Esophagus squamous epithelium (tissue), 5 donors: ENCODE measurements at places on chromosomes 3 and 15. TPM values are rescaled to one million over a fixed set of nuclear protein-coding genes. Genes with fewer than 3 reads are reported as not detected.

DNA sequence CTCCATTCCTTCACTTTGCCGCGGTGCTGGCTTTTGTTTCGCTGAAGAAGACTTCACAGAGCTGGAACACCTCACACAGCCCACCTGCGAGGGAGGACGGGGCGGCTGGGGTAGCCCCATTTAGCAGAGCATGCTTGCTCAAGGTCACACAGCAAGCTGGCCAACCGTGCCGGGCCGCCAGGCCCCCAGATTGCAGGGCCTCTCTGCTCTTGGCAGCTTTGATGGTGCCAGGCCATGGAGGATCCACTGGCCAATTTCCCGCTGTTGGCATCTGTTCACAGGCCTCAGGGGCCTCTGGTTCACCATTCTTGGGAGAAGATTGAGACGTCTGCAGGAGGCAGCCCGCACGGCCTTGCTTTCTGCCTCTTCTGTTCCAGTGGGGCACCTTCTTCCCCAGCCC is 77.9 kb upstream of the LINGO1 start:
- H3K36me3 ChIP-seq: no peaks in the 10 kb centered on the region
- no peak overlapping the region for H3K4me3 ChIP-seq
- H3K4me1 ChIP-seq: no peaks in the 10 kb centered on the region
- no peak overlapping the region for H3K27ac ChIP-seq
- DNase-seq: no peak
- H3K27me3 ChIP-seq: no peaks in the 10 kb centered on the region

DNA sequence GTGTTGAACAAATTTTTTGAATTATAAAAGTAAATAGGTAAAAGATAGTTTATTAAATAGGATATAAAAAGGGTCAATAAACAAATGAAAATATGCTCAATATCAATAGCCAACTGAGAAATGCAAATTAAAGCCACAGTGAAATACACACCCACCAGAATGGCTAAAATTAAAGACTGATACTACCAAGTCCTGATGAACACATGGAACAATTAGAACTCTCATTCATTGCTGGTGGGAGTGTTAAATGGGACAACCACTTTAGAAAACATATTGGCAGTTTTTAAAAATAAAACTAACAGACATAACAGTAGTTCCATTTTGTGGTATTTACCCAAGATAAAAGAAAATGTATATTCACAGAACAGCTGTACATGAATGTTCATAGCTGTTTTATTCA is 41.2 kb downstream of the CCDC32 start:
- no peak overlapping the region for H3K27ac ChIP-seq
- no peak for DNase-seq
- H3K36me3 ChIP-seq: no peaks in the 10 kb centered on the region
- H3K4me1 ChIP-seq: no peaks in the 10 kb centered on the region

DNA sequence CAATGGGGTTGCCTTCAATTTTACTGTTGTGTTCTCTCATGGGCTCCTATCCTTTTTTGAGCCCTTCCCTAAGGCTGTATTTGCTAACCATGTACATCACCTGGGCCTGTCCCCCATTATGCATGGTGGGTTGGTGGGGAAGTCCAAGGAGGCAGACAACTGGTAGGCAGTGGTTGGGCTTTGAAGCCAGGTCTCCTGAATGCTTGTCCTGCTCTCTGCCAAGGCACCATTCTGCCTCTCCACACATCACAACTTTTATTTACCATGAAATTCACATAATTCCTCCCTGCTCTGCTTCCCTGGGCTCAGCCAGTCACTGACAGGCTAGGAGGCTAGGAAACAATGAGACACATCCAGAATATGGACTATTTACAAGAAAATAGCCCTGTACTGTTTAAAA is 41.0 kb upstream of the COPB2 start:
- no peak for DNase-seq
- H3K27me3 ChIP-seq: no peaks in the 10 kb centered on the region
- no peak overlapping the region for H3K4me3 ChIP-seq
- no peak overlapping the region for H3K27ac ChIP-seq

GRCh38 chr3:111635403-111635802 is 40.3 kb upstream of the ZBED2 start:
- H3K27ac ChIP-seq: no peak overlapping the region
- no peaks in the 10 kb centered on the region for H3K4me1 ChIP-seq
- no peaks in the 10 kb centered on the region for H3K36me3 ChIP-seq
- no peak overlapping the region for H3K4me3 ChIP-seq
- no peak for DNase-seq
- H3K27me3 ChIP-seq: no peaks in the 10 kb centered on the region

DNA sequence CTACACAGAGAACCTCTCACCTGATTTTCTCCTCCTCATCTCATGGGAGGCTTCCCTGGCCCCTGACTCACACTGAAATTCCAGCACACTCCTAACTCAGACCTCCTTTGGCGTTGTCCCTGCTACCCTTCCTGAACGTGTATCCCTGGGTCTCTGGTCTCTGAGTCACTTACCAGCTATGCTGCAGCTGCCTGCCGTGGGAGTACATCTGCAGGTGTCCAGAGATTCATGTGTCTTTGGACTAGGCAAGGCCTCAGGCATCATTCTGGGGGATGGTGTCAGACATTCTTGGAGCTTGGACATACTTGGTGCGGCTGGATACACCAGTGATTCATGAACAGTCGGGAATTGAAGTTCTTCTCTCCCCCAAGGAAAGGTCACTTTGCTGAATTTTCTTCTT is 148.8 kb upstream of the TRIM42 start:
- H3K27ac ChIP-seq: no peak overlapping the region
- no peak for DNase-seq
- H3K4me1 ChIP-seq: no peaks in the 10 kb centered on the region

DNA sequence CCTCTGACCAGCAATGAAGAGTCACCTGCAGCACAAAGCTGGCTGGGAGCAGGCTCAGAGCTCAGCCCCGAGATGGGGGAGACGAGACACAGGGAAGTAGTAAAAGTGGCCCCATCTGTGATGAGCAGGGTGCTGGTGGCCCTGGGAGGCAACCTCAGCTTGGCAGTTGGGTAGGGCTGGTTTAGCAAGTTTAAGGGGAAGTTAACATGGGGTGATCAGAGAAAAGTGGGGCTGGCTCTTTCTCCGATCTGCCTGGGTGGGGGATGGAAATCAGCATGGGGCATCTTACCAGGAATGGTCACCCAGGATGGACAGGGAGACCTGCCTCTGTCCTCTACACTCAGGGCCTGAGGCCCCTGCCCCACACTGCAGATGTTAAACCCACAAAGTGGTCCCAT is 29.9 kb upstream of the SFMBT1 start:
- H3K27me3 ChIP-seq: no peaks in the 10 kb centered on the region
- H3K36me3 ChIP-seq: peaks cover 8% of the 10 kb centered on the region
- no peak for DNase-seq
- H3K27ac ChIP-seq: no peak overlapping the region

DNA sequence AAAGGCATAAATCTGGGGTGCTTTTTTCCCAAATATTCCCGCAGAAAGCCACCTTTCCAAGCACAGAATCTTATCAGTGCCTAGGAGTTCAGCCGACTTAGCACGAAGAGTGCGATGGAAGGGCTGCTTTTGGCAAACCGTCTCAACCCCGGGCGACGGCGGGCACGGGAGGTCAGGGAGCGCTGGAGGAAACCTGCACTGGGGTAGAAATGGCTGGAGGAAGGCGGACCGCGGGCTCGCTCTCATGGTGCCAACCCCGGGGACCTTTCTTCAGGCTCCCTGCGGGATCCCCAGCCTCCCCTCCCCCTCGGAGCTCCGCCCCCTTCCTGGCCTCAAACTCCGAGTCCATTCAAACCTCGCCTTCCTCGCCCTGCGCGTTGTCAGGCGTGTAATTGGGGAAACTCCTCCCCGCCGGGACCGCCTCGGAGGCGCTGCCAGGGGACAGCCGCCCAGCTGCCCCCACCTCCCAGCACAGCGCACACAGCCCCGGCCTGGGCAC is at the start of gene GABRG3:
Gene GABRG3 (plus strand): TSS at position 470 of the 499 bp plus-strand sequence.
- no peak within 1 kb of the TSS for H3K27ac ChIP-seq
- no peak for DNase-seq
- H3K36me3 ChIP-seq: no peaks in the 10 kb centered on the region
- H3K27me3 ChIP-seq: no peaks in the 10 kb centered on the region
- H3K4me3 ChIP-seq: peak within 1 kb of the TSS; percentile 37
- H3K4me1 ChIP-seq: peaks cover 3% of the 10 kb centered on the region

DNA sequence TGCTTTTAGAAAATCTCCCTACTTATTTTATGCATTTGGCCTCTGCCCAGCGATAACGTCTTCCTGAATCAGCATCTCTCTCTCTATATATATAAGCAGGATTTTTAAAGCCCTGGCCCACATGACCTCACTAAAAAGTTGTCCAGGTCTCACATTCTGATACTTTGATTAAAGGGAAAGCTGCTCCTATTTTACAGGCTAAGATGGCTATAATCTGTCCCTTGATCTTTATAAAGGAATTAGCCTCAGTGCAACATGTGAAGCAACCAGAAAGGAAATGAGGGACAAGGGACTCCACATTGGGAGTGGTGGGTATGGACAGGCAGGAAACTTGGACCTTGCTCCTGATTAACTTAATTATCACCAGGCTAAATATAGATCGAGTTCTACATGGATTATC is 25.6 kb upstream of the MUC13 start:
- no peaks in the 10 kb centered on the region for H3K4me1 ChIP-seq
- H3K27ac ChIP-seq: no peak overlapping the region
- no peaks in the 10 kb centered on the region for H3K36me3 ChIP-seq
- no peaks in the 10 kb centered on the region for H3K27me3 ChIP-seq
- H3K4me3 ChIP-seq: no peak overlapping the region

GRCh38 chr15:57302640-57303257 is 73.6 kb upstream of the CGNL1 start:
- no peaks in the 10 kb centered on the region for H3K36me3 ChIP-seq
- H3K27me3 ChIP-seq: no peaks in the 10 kb centered on the region
- H3K4me3 ChIP-seq: no peak overlapping the region
- peaks cover 30% of the 10 kb centered on the region for H3K4me1 ChIP-seq
- H3K27ac ChIP-seq: no peak overlapping the region

GRCh38 chr3:17432236-17432635 is 310.2 kb downstream of the TBC1D5 start:
- H3K27ac ChIP-seq: no peak overlapping the region
- no peaks in the 10 kb centered on the region for H3K4me1 ChIP-seq
- no peaks in the 10 kb centered on the region for H3K27me3 ChIP-seq
- no peaks in the 10 kb centered on the region for H3K36me3 ChIP-seq
- no peak overlapping the region for H3K4me3 ChIP-seq

DNA sequence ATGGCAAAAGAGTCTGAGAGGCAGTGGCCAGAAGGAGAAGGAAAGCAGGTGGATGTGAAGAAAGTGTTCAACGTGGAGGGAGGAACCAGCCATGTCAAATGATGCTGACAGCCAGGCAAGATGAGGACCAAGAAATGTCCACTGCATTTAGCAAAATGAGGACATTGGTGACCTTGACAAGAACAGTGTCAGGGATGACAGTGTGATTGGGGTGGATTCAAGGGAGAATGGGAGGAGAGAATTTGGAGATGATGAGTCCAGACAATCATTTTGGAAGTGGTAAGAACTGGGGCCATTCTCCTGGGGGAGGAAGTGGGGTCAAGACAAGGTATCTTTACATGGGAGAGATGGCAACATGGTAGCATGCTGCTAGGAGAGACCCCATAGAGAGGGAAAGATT is 47.4 kb downstream of the CPN2 start:
- H3K4me1 ChIP-seq: peaks cover 11% of the 10 kb centered on the region
- no peaks in the 10 kb centered on the region for H3K36me3 ChIP-seq
- no peaks in the 10 kb centered on the region for H3K27me3 ChIP-seq

TMEM212 gene
- total RNA-seq: not detected

GLDN gene
- total RNA-seq: 0.31 TPM

PIERCE2 gene
- total RNA-seq: not detected

PLA2G4E gene
- total RNA-seq: 9.7 TPM

OSTN gene
- total RNA-seq: not detected

CX3CR1 gene
- total RNA-seq: 0.44 TPM

PLA2G4D gene
- 0.23 TPM for total RNA-seq
